Esophagus mucosa (tissue), 1 donor: ENCODE measurements at places on chromosomes 2 and 18. TPM values are rescaled to one million over a fixed set of nuclear protein-coding genes. Genes with fewer than 3 reads are reported as not detected.

GRCh38 chr2:114472726-114473125, 30.3 kb downstream of the DPP10 start:
- no peak for ATAC-seq

DNA sequence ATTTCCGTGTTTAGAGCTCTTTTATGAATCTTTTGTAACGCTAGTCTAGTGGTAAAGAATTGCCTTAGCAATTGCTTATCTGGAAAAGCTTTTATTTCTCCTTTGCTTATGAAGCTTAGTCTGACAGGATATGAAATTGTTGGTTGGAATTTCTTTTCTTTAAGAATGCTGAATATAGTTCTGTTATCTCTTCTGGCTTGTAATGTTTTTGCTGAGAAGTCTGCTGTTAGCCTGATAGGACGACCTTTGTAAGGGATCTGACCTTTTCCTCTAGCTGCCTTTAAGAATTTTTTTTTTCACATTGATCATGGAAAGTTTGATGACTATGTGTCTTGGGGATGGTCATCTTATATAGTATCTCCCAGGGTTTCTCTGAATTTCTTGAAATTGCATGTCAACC, 101.1 kb downstream of the TRABD2A start:
- ATAC-seq: no peak

AGXT gene
- total RNA-seq: not detected

IL36G gene
- total RNA-seq: 27.4 TPM

- no peak for ATAC-seq
Measured at GRCh38 chr18:7158216-7158615, 40.6 kb upstream of the LAMA1 start.

DSC3 gene
- 319 TPM for total RNA-seq

DNA sequence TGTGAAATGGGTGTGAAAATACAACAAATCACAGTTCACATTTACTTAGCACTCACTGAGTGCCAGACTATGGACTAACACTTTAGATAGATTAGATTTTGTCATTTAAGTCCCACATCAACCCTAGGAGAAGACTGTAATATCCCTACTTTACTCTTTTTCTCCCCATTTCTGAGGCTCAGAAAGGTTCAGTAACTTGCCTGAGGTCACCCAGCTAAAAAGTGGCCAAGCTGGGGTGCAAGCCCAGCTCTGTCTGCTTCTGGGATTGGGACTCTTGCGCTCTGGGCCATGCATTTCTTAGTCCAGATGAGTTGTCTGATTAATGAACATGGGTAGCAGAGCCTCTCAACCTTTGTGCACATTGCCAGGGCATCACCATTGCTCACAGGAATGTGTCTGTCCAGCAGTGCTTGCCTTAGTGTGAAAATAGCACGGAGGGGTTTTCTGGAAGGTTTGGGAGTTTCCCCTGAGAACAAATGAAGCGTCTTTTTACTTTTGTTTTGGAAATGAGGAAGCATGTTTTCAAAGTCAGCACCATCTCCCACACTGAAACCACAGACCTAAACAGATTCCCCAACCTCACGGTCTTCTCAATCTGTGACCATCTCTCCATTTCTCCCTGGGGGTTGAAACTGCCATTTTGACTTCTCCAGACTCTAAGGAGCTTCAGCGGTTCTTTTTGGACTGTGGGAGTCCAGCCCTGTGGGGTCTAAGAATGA, 31.9 kb downstream of the NRP2 start:
- no peak for ATAC-seq

DNA sequence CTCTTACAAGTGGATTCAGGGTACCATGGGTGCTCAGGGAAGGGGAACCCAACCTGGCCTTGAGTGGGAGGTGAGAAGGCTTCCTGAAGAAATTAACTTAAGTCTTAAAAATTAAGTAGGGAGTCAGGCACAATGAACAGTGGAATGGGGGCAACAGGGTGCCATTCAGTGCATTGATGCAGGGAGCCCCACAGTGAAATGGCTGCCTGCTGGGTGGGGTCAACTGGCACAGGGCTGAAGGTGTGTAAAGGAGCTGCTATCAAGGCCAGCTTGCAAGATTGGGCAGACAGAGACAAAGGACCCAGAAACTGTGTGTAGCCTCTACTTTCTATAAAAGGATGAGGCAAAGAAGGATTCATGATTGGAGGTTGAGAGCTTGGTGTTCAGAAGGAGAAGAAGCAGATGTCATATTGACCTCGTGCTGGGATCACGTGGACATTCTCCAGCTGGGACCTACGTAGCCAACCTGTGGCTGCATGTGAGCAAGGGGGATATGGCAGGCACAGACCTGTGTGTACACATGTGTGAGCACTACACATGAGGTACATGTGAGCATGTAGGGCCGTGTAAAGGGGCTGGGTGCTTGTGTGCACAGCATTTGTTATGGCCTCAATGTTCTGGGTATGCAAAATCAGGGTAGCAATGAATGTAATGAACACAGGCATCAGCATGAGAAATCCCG, 209.5 kb upstream of the HAAO start:
- no peak for ATAC-seq

DNA sequence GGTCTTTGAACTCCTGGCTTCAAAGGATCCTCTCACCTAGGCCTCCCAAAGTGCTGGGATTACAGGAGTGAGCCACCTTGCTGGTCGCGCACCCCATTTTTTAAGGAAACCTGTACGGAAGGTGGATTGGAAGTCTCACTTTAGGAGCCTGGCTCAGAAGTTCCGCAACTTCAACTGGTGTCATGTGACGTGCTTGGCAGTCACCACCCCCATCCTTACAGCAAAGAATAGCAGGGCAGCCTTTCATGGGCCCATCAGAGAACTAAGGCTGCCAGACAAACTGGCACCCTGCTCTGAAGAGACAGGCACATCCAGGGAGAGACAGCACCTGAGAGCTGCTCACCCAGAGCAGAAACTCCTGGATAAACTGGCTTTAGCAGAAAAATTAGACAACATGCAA, 3.3 kb upstream of the SLC66A2 start:
- no peak for ATAC-seq

RAB11FIP5 gene
- total RNA-seq: 10.4 TPM

DNA sequence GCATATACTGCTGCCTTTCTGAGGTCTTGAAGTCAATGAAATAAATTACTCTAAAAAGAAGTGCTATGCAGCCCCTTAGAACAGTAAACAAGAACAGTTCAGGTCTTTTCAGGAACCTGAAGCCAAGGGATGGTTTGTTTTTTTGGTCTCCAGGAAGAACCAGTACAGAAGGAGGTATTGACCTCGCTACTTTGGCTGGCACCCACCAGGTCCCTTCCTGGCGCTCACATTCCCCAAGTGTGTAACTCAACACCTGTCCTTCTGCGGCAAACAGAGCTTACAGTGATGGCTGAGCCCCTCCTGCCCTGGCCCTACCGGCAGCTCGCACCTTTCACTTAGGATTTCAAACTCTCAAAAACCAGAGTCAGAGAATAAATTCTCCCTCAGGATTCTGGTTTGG, 51.9 kb downstream of the SETBP1 start:
- ATAC-seq: no peak

DNA sequence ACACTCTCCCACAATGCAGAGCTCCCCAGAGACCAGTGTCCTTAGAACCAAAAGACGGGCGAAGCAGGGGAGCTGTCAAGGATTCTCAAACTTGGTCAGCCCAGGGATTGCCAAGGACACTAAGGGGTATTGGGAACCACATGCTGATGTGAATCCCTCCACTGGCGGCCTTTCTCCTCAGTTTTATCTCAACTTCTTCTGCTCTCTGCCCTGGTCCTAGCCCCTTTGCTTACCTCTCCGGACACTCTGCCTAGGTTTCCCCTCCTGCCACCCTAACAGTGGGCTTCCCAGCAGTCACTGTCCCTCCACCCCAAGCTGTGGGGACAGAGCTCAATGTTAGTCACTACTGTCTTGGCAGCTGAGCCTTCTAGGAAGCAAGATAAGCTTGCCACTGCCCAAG, 61.1 kb downstream of the POLR1A start:
- no peak for ATAC-seq
